Activated CD4-positive, alpha-beta T cell treated with anti-CD3 and anti-CD28 coated beads for 24 hours (primary cell): ENCODE measurements at places on chromosomes 3 and 15.

DNA sequence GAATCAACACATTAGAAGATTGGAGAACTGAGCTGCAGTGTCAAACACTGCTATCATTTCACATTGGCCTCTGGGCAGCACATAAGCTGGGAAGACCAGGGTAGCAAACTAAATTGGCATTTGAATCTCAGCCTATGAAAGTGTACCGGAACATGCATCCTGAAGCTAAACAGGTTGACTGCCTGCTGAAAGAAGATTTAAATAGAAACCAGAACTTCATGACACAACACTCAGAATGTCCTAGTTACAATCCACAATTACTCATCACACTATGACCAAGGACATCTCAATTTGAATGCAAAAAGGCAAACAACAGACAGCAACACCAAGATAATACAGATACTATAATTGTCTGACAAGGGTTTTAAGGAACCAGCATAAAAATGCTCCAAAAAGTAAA, 26.2 kb downstream of the TM2D3 start:
- no peak for DNase-seq

DNA sequence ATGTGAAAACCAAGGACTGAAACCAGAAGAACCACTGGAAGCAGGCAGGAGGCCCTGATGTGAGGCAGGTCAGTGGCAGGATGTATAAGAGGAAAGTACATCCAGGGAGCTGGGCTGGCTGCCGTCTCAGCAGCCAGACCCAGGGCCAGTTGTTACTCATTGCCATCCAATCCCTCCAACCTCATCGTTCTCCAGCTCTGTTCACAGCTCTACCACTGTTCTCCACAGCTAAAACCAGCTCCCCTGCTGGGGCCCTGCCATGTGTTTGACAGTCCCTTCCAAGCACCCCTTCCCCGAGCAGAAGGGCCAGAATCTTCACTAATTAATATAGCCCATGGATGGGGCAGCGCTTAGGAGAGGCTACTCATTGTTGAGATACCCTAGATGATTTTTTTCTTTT, 206.6 kb downstream of the MECOM start:
- no peak for DNase-seq

DNA sequence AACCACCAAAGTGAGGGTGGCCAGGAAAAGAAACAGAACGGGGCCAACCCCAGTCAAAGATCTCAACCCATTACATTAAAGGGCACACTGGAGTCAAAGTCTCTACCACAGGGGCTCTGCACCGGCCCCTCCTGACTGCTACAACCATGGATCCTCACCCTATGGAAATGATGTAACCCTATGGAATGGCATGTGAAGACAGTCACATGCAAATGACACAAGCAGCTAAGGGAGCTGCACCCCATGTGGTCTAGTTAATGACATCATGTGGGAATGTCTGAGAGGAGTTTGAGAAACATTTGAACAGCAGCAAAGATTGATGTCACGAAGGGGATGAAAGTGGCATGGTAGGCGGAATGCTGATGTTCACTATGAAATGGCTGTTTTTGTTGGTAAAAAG, 298.2 kb upstream of the SLCO3A1 start:
- DNase-seq = no peak

- no peak for DNase-seq
Observed at GRCh38 chr3:197432384-197433127, 123.2 kb downstream of the BDH1 start.

- no peak for DNase-seq
Observed at GRCh38 chr15:35431281-35431680, 114.7 kb downstream of the DPH6 start.

- peak; percentile 35 for DNase-seq
Observed at GRCh38 chr15:29090617-29091466, 178.8 kb downstream of the NSMCE3 start.
